ELR (cell line): ENCODE measurements at places on chromosomes 6 and 20.

GRCh38 chr6:13710552-13711323 lies 897 bp downstream of the RANBP9 start:
- DNase-seq, result peak; percentile 52

GRCh38 chr6:31397901-31398525 lies 5.4 kb upstream of the MICA start:
- DNase-seq, result no peak

DNA sequence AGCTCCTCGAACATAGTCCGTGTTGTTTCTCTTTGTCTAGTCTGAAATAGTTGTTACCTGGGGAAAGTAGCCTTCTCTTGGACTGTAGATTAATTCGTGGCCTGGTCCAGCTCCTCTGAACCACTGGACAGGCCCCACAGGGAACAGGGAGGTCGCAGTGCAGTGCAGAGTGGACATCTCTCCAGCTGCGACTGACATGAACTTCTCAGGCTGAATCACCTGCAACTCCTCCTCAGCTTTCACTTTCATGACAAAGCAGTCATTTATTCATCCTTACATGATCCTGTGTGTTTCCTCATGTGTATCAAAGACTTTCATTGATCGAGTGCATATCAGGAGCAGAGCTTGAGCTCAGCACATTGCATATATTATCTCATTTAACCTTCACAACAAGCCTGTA lies 19.1 kb upstream of the SIRPG start:
- no peak for DNase-seq

DNA sequence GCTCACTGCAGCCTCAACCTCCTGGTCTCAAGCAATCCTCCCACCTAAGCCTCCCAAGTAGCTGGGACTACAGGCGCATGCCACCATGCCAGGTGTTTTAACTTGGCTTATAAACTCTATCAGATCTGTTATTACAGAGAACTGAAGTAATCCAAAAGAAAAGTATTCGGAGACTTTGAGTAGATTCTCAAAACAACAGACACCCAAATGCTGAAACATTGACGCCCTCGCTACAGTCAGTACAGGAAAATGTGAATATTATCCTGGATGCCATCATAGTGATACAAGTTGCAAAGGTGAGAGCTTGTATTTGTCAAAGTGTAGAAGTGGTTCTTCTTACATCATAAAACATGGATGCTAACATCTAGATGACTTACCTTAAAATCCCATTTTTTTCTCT lies 108.7 kb upstream of the EDN1 start:
- DNase-seq, result no peak

- DNase-seq, result no peak
These were observed 36.3 kb downstream of the DLL1 start for GRCh38 chr6:170254315-170255213.

DNA sequence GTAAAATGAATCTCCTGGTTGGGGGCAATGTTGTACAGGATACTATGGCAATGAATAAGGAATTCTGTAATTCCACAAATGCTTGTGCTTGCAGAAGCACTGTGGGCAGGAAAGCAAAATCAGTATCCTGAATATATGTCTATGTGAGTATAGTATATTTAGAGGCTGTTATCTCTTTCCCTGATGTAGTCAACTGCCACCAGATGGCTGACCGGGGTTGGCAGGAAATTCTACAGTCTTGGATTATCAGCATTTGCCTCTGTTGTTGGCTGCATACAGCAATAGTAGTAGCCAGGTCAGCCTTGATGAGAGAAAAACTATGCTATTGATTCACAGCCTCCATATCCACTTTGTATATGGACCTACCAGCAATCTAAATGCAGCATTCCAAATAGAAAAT lies 425.1 kb upstream of the JAG1 start:
- peak; percentile 6 for DNase-seq

DNA sequence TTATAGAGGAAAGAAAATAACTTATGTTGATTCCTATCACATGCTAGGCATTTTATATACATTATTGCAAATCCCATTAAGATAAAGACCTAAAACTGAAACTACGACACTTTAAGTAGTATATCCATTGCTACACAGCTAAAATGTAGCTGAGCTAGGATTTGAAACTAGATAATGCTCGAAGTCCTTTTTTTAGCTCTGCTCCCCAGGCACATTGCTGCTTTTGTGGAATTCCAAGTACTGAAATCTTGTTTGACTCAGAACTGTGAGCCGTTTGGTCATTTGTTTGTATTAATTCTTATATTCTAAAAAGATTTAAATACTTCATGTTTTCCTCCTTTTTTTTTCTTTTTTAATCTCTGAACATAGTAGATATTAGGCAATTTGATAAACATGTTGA lies 644.8 kb downstream of the HACE1 start:
- DNase-seq, result peak; percentile 17

GRCh38 chr6:152071843-152072242 lies 264.4 kb downstream of the ESR1 start:
- DNase-seq, result no peak

DNA sequence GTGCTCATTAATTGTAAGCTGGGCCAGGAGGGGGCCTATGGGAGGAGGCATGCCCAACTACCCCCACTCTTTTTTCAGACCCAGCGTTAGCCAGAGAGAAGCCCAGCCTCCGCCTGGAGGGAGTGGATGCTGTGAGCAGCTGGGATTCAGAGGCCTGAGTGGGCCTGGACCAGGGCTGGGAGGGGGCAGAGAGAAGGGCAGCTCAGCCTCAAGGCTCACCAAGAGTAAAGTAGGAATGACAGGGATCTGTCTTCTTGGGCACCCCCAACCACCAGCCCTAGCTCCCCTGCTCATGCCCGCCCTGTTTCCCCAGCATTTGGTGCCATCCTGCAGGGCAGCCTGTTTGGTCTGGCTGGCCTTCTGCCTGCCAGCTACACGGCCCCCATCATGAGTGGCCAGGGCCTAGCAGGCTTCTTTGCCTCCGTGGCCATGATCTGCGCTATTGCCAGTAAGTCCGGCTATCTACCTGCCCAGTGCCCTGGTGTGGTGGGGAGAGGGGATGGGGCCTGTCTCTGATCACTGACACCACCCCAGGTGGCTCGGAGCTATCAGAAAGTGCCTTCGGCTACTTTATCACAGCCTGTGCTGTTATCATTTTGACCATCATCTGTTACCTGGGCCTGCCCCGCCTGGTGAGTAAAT lies 6.8 kb downstream of the SLC29A1 start:
- no peak for DNase-seq

- DNase-seq, result peak; percentile 50
These were observed 97.5 kb downstream of the CDH26 start for GRCh38 chr20:60055740-60056139.

DNA sequence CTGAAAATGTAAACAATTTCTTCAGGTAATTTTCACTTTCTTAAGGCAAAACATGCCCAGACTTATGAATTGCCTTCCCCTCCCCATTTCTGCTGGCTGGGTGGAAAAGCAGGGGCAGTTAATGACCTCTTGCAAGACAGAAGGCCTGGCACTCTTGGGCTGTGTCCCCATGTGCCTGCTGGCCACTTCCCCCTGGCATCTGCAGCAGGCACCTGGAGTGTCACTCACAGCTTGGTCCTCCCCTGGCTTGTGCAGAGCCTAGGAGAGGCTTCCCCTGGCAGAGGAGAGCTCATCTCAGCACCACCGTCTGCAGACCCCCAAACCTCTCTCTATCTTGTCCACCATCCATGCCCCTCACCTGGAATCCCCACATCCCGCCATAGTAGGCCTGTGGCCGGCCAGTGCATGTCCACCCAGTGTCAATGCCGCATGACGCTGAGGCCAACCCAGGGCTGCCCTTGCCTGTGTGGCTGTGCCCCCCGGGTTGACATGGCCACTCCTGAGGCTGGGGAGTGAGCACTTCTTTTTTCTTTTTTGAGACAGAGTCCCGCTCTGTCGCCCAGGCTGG lies 83.5 kb upstream of the SLC22A23 start:
- no peak for DNase-seq

DNA sequence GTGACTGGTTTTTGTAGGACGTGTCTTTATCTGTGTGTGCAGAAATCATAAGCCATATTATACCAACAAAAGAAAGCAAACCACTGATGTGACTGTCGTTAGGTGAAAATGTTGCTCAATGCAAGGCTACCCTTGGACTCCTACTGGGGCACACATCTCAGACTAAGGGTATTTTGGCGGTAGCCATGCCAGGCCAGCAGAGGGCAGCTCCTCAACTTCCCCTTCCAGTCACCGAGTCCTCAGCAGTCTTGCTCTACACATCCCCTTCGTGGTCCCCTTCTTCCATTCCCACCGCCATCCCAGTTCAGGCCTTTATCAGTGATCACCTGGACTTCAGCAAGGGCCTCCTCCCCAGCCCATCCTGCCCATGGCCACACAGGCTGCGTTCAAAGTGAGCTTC lies 113.7 kb upstream of the GGTLC1 start:
- DNase-seq, result peak; percentile 11

GRCh38 chr20:58286729-58287128 lies 22.8 kb upstream of the RAB22A start:
- no peak for DNase-seq

GRCh38 chr6:15874326-15874725 lies 211.5 kb upstream of the DTNBP1 start:
- DNase-seq, result no peak

GRCh38 chr6:102438171-102438570 lies 1044.7 kb downstream of the GRIK2 start:
- DNase-seq, result no peak

- peak; percentile 48 for DNase-seq
These were observed 19.4 kb upstream of the TOX2 start for GRCh38 chr20:43895235-43895634.

DNA sequence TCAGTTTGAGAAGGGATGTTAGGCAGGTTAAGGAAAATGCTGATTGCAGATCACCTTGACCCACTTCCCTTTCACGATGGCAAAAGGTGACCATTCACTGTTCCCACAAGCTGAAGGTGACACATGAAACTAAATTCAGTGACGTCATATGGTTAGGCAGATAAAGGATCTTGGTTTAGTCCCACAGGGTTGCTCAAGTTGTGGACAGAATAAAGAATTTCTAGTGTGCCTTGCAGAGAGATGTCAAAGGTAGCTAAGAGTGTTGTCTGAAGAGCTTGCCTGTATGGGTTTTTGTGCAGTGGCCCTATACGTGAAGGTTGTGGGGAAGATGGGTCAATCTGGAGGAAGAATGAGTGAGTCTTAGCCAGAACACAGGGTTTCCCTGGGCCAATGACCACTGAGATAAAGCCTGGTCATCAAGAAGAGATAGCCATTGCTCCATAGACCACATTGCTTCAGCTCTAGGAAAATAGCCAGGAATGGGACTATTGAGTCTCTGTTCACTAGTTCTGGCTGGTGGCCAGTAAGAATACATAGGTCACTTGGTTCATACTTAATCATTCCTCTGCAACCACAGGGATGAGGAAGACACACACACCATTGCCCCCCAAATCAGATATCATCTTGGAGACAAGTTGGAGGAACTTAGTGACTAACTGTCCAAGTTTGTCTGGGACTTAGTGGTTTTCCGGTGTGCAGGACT lies 148.5 kb upstream of the ATXN1 start:
- peak; percentile 99 for DNase-seq

- DNase-seq, result peak; percentile 27
These were observed 19.7 kb downstream of the UBE2V1 start for GRCh38 chr20:50093240-50093639.

DNA sequence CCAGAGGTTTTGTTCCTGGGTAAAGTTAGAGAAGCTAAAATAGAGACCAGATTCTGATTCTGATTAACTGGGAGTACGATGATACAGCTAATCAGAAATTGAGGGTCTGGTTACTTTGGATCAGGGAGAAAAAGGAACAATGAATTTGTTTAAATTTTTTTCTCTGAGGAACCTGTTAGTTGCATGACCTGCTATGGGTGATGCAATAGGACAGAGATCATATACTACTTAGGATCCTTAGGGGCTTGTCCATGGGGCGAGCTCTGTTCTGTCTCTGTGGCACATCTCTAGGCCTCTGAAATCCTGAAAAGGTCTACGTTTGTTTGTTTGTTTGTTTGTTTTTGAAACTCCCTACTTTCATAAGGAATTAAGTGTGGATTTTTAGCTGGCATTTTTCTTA lies 166.1 kb upstream of the LAMP5 start:
- no peak for DNase-seq
